Osteoblast (primary cell): ENCODE measurements at places on chromosomes 7 and 10. TPM values are rescaled to one million over a fixed set of nuclear protein-coding genes. Genes with fewer than 3 reads are reported as not detected.

AKR1B15 gene
- 0.29 and 0.36 TPM in 2 replicates for total RNA-seq

ASB10 gene
- total RNA-seq: not detected in 2 replicates

NRCAM gene
- total RNA-seq: 0.88 and 2.2 TPM in 2 replicates

DNA sequence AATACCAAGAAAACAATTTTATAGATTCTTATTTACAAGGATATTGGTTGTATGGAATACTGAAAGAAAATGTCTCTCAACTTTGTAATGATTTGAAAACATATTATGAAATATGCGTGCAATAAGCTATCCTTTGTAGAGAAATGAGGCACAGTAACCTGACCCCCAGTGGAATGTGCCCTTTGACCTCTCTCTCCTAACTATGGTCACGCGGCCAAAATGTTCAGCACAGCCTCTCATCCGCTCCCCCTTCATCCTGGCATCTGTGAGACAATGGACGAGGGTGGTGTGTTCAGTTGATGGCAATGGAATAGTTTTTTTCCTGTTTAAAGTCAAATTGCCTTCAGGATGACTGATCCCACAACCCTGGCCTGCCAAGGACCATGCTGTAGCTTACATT is 13.3 kb downstream of the BEND7 start:
- no peaks in the 10 kb centered on the region for H3K27me3 ChIP-seq
- no peak overlapping the region for H3K27ac ChIP-seq
- no peak overlapping the region for H3K4me3 ChIP-seq
- no peaks in the 10 kb centered on the region for H3K4me1 ChIP-seq

DNA sequence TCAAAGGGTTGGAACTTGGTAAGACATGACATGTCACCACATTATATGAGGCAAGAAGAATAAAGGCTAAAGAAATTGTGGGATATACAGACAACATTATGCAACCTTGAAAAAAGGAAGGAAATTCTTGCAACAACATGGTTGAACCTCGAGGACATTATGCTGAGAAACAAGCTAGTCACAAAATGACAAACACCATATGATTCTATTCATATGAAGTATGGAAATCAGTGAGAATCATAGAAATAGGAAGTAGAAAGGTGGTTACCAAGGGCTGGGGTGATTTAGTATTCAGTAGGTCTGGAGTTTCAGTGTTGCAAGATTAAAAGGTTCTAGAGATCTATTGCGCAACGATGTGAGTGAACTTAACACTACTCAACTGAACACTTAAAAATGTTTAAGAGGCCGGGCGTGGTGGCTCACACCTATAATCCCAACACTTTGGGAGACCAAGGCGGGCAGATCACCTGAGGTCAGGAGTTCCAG is 126.9 kb upstream of the TBX20 start:
- DNase-seq: no peak
- H3K4me1 ChIP-seq: no peaks in the 10 kb centered on the region
- no peaks in the 10 kb centered on the region for H3K27me3 ChIP-seq
- H3K27ac ChIP-seq: no peak overlapping the region

GRCh38 chr7:101373812-101374614 is 11.3 kb downstream of the COL26A1 start:
- H3K4me1 ChIP-seq: peaks cover 4% of the 10 kb centered on the region
- H3K27ac ChIP-seq: no peak overlapping the region
- H3K4me3 ChIP-seq: no peak overlapping the region
- peak; percentile 50 for DNase-seq
- no peaks in the 10 kb centered on the region for H3K36me3 ChIP-seq

DNA sequence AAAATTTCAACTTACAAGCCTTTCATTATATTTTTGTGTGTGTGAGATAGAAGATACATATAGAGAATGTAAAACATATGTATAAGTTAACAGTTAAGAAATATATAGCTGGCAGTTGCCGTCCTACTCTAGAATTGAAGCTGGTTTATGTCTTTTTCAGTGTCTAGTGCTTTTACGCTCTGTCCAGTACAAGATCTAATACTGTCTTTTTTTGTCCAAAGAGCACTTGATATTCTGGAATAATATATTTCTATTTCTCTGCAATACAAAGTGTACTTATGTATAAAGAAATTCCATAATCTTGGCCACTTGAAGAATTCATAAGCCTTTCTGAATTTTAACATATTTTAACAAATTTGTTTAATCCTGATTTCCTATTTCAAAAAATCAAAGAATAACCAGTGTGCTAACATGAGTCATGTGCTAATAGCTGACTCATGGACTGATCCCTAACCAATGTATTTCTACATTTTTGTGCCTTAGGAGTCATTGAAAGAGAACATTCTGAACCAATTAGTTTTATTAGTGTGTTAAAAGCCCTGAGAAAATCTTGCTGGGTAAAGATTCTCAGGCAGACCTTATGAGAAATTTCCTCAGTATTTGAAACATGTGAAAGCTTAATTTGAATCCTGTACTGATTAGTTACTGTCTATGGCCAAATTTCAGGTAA is 73.2 kb upstream of the CCAR1 start:
- peak overlapping the region; percentile 65 for H3K27ac ChIP-seq
- no peaks in the 10 kb centered on the region for H3K27me3 ChIP-seq
- peak; percentile 92 for DNase-seq
- H3K36me3 ChIP-seq: no peaks in the 10 kb centered on the region

DNA sequence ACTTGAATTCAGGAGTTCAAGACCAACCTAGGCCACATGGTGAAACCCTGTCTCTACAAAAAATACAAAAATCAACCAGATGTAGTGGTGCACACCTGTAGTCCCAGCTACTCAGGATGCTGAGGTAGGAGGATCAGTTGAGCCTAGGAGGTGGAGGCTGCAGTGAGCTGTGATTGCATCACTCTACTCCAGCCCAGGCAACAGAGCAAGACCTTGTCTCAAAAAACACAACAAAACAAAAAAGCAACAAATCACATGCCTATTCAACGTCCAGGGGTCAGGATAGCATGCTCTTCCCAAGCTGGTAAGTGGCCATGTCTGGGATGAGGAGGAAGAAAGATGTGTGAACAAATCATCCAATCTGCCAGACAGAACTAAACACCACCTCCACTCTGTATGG is 6.2 kb upstream of the RADIL start:
- H3K4me1 ChIP-seq: no peaks in the 10 kb centered on the region
- H3K27me3 ChIP-seq: peaks cover 3% of the 10 kb centered on the region
- H3K27ac ChIP-seq: no peak overlapping the region
